GM20000 (cell line): ENCODE measurements at places on chromosomes 11 and 22.

DNA sequence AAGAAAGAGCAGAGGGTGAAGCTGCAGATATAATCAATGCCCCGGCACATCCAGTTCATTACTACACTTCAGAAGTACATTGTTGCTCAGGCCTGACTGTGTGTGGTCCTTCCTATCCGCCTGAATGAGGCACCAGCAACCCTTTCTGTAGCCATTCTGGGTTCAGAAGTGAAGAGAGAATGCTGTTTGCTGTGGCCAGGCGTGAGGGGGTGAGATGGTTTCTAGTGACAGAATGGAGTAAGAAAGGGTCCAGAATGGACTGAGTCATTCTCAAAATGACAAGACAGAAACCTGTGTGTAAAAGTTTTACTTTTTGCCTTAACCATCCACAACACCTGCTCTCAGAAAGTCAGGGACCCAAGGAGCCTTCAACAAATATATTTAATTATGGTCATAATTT lies 334.8 kb downstream of the GUCY1A2 start:
- no peak for DNase-seq

DNA sequence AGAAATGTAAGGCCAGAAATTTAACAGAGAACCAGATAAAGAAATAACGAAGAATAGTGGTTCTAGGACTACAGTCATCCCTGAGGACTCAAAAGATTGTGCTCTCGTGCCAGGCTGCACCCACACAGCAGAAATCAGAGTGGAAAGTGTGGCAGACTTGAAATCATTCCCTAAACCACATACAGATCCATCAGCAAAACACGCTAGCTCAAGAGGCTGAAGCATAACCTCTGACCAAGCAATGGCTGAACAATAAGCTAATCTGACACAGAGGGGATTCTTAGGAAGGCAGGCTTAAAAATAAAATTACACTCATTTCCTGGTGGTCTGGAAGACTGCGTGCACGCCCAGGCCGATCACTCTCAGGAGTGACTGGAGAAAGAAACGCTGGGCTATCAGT lies 19.0 kb downstream of the NCF4 start:
- DNase-seq, result no peak

DNA sequence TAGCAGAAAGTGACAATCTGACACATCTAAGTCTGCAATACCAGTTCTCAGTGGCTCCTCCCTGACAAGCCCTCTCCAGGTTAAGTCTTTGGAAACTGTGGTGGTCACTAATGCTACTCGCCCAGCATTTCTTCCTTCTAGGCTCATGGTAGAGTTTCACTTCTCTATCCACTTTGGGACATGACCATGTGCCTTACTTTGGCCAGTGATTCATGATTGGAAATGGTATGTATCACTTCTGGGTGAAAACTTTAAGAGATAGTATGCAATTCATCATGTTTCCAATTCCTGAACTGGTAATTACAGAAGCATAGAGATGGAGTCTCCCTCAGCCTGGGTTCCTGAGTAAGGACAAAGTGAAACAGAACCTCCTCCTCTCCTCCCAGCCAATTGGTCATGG lies 151.5 kb upstream of the LMO1 start:
- no peak for DNase-seq

- no peak for DNase-seq
Measured at GRCh38 chr11:117203069-117203407, 3.9 kb downstream of the TAGLN start.

DNA sequence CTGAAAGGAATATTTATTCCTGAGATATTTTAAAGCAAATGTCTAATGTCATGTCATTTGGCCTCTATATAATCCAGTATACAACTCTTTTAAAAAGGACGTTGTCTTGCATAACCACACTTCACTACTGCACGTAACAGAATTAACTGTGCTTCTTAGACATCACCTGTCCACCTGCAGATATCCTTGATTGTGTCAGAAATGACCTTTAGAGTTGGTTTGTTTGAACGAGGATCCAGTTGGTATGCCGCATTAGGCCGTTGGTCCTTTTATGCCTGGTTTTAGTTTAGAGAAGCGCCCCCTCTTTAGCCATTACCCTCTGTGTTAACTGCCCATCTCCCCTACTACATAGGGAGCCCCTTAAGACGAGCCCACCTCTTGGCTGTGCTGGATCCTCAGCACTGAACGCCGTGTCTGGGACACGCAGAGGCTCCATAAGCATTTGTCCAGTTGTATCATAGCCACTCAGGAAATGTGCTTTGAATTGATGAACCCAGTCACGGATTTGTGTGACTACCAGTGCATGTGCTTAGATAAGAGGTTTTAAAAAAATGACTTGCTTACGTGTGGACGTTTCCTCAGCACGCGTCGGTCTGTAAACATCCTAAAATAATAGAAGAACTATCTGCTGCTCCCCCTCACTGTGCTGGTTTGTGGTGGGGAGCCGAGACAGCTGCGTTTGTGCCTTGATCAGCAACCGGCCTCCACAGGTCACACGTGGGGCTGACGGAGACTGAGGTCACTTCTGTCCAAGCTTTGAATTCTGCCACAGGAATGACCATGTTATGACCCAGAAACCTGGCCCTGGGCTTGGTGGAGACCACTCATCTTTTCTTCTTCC lies 4.0 kb downstream of the MICAL2 start:
- no peak for DNase-seq

GRCh38 chr11:64788321-64789215 lies 10.2 kb upstream of the SF1 start:
- no peak for DNase-seq

DNA sequence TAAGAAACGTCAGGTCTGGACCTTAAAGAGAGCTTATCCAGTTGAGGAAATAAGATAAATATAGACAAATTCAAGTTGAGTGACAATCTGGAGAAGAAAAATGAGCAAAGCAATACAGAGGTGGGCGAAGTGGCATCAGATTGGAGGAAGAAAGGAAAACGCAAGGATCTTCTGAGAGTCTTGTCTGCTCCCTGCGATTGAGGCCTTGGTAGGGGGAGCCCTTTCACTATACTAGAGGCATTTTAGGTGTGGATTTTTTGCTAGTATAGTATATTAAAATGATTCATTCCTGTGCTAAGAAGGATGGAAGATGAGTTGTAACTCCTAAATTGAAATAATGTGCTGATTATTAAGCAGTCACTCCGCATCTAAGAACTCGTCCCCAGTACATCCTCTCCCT lies 8.1 kb downstream of the NUP50 start:
- DNase-seq, result no peak

- no peak for DNase-seq
Measured at GRCh38 chr11:12372111-12372510, 5.3 kb upstream of the PARVA start.

- DNase-seq, result no peak
Measured at GRCh38 chr11:3155691-3156258, 9.3 kb downstream of the OSBPL5 start.

DNA sequence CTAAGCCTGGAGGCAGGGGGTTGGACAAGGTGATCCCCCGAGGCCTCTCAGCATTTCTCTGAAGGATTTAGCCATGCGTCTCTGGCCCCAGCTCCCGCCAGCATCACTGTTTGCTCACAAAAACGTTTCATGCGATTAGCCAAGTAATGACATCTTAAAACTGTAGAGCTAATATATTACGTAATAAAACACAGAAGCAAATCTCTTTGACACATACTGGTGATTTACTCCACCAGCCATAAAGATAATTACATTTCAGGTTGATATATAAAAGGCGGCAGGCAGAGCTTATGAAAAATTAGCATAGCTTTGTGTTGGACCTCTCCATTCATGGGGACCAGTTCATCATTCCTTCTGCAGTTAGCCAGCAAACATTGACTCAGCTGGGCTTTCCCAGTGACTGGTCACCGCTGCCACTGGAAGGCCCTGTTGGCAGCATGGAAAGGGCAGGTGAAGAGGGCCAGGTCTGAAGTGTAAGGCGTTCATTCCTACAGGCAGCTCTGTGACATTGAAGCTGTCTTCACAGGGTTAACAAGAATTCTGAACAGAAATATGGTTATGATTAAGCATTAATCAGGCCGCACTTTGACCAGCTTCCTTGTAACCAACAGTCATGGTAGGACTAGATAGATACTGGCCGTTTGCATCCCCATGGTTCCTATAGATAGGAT lies 150.3 kb downstream of the NECTIN1 start:
- no peak for DNase-seq

DNA sequence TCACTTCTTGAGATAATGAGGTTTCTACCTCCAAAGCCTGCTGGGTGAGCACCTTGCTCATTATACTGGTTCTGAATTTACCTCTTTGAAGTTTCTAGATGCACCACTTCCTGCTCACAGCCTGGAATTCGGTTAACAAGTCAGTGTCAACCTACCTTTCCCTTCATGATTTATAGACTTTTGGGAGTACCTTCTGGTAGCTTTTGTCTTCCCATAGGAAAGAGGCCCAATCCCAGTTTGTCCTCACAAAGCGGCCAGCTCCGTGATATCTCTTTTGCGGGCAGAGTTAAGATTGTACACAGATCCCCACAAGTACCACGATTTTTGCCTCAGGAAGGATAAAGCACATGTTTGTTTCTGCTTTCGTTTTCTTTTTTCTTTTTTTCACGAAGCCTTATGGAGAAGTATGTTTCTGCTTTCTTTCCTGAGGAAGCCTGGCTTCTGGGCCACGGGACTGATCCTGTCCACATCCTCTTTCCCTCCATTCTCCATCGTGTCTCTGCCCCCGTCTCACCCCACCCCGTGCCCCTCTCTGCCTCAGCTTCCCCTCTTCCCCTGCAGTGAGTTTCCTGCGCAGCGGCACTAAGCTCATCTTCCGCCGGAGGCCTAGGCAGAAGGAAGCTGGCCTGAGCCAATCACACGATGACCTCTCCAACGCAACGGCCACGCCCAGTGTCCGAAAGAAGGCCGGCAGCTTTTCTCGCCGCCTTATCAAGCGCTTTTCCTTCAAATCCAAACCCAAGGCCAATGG lies 5.7 kb upstream of the HINFP start:
- no peak for DNase-seq

- DNase-seq, result no peak
Measured at GRCh38 chr22:19290400-19291217, 910 bp downstream of the CLTCL1 start.

GRCh38 chr11:57649826-57650738 lies at the start of gene YPEL4:
TSS of gene YPEL4 (minus strand) at chr11:57649912. CDS start at chr11:57647107, 2,805 bp downstream.
- peak; percentile 61 for DNase-seq

- peak; percentile 49 for DNase-seq
Measured at GRCh38 chr11:26331911-26332571, at the start of gene ANO3. TSS of gene ANO3 (plus strand) at chr11:26332130. CDS start at chr11:26332276, 146 bp downstream.

- DNase-seq, result no peak
Measured at GRCh38 chr11:31442086-31442485, 67.3 kb downstream of the IMMP1L start.

GRCh38 chr11:6362185-6362872 lies 27.9 kb upstream of the SMPD1 start:
- DNase-seq, result no peak

- DNase-seq, result no peak
Measured at GRCh38 chr22:17786435-17787161, 12.3 kb upstream of the BID start.

DNA sequence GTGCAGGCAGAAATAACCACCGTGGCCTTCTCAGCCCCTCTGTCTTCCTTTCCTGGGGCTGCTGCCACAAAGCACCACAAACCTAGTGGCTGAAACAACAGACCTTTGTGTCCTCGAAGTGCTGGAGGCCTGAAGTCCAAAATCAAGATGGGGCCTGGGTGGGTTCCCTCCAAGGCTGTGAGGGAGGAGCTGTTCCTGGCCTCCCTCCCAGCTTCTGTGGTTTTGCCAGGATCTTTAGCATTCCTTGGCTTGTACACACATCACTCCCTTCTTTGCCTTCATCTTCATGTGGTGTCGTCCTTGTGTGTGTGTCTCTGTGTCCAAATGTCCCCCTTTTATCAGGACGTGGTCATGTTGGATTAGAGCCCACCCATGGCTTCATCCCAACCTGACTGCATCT lies 29.0 kb upstream of the PARVG start:
- no peak for DNase-seq

DNA sequence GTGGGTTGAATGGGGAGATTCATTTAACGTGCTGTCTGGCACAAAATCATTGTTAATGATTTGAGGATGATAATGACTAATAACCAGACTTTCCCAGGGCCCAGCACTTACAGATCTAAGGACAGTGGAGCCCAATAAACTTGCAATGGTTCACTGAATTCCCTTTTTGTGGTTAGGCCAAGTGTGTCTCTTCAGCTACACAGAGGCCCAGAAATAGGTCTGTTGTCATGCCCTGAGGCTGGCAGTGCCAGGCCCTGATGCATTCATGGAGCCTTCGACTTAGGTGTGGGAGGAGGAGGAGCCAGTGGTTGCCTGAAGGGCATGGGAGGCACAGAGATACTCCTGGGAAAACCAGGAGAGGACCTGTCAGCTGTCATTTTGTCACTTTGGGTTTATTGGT lies 56.1 kb downstream of the KIAA1671 start:
- DNase-seq, result no peak

DNA sequence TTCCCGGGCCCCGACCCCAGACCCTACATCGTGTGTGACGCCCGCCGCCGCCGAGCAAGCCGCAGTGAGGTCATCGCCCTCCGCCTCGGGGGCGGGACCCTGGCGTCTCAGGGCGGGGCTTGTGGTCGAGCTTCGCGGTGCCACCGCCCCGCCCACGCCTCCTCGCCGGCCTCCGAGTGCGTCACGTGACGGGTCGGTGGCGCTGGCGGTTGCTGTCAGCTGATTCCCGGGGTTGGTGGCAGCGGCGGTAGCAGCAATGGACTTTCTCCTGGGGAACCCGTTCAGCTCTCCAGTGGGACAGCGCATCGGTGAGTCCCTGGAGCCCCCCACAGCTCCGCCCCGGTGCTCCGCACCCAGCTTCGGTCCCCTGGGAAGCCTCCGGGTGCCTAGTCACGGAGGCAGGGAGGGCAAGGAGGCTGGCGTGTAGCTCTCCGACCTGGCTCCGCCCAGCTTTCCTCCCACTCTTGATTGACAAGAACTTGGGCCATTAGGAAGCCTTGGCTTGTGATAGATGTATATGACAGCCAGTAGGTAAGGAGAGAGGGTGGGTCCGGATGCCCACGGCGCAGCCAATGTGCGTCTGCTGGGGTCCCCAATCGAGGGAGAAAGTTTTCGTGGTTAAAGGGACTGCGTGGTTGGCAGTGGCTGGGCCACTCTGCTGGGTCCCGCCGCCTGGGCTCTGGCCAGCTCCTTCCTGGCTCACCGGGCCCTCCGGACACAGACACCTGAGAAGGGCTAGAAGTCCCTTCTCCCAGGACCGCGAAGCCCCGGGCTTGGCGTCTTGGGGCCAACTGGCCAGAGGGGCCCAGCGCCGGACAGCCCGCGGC lies at the start of gene TOM1:
Gene TOM1 (plus strand): TSS at position 222 of the 827 bp plus-strand sequence. CDS start 35 bp downstream, at position 257.
- DNase-seq, result peak; percentile 94

- DNase-seq, result no peak
Measured at GRCh38 chr11:15890031-15890713, 466.2 kb downstream of the SOX6 start.
